ENCODE measurements at places on chromosomes 13 and 19.

- DNase-seq: no peak
Observed at GRCh38 chr19:29539131-29539530, 13.3 kb downstream of the VSTM2B start.

DNA sequence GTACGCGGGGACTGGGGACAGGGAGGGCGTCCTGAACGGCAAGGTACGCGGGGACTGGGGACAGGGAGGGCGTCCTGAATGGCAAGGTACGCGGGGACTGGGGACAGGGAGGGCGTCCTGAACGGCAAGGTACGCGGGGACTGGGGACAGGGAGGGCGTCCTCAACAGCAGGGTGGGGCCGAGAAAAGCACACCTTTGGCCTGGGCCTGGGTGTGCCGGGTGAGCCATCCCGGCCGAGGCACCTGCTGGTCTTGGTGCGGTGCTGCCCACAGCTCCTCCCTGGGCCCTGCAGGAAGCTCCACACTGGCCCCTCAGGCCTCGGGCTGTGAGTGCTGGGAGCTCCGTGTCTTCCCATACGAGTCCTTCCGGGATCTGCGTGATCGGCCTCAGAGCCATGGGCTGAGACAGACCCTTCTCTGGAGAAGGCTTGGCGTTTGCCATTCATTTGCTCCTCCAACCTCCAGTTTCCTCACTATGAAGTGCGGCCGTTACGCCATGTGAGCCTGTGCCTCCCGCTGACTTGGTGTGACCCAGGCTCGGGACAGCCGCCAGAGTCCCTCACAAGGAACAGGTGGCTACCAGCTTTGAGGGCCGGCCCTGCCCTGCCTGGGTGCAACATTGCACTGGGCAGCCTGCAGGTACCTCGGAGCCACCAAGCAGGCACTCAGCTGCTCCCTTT lies 7.8 kb upstream of the ZNF554 start:
- no peak for DNase-seq

GRCh38 chr13:97528518-97528917 lies 94.5 kb downstream of the RAP2A start:
- DNase-seq: no peak

- no peak for DNase-seq
Observed at GRCh38 chr13:76329004-76329403, 557.2 kb downstream of the KCTD12 start.

GRCh38 chr19:12695997-12696365 lies 450 bp downstream of the FBXW9 start:
- no peak for DNase-seq

GRCh38 chr13:47170971-47171370 lies 274.1 kb upstream of the HTR2A start:
- DNase-seq: no peak

DNA sequence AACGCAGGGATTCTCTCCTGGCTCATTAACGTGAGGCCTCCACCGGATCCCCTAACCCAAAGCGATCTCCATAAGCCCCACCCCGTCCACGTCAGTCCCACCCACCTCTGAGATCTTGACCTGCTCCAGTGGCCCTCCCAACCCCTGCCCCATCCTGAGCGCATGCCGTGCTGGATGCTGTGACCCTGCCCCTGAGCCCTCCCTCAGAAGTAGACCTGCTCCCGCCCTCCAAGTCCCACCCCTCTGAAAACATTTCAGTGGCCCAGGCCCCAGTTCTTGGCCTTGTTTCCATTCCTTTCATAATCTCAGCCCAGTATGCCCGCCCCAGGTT lies 19.9 kb downstream of the LMTK3 start:
- DNase-seq: no peak

GRCh38 chr13:70932511-70932910 lies 824.3 kb upstream of the KLHL1 start:
- no peak for DNase-seq

DNA sequence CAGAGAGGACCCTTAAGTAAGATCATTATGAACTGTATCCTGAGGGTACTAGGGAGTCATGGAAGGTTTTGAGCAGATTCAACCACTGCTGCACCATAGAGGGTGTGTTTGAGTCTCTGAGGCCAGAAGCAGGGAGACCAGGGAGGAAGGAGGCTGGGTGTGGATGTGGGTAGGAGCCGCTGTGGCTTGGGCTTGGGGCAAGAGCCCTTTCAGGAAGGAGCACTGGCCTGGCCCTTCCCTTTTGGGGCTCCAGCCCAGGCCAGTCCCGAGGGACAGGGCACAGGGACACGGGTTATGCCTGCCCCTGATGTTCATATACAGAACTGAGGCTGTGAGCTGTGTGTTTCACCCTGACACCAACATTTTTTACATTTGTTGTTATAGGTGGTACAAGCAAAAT lies 7.2 kb downstream of the CIC start:
- DNase-seq: peak; percentile 63

DNA sequence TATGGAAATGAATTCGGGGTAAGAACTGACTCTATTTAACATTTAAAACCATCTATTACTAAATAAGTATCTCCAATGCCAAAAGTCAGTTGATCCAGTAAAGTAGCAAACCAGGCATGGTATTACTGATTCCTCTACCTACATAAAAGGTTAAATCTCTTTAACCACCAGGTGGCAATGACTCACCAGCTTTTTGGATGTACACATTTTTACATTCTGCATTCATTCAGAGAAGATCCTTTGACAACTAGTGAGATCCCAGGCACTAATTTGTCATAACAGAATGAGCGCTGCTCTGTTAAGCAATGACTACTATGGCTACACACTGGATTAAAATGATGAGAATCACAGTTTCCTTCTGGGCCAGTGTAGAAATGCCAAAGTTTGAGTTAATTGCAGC lies 329.8 kb upstream of the GPC6 start:
- no peak for DNase-seq

- no peak for DNase-seq
Observed at GRCh38 chr19:42109896-42110295, 22.4 kb downstream of the POU2F2 start.

- no peak for DNase-seq
Observed at GRCh38 chr13:87999240-87999700, 328.1 kb downstream of the SLITRK5 start.

DNA sequence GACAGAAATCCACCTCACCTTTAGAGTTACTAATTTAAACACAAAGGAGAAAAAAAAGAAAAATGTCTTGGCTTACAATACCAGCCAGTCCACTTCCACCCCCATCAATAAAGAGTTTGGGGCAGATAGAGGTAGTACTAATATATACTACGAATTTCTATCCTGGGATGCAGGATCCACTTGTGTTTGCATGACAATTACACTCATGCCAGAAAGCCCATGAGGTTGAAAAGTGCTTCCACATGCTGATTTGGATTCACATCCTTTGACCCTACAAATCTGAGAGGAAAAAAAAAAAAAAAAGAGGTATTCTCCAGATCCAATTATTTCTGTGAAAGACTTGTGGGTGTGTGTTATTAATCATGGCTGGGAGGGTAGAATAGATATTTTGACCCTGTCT lies 335.2 kb downstream of the SLITRK1 start:
- no peak for DNase-seq

- no peak for DNase-seq
Observed at GRCh38 chr13:109913936-109914510, 127.6 kb upstream of the IRS2 start.

- no peak for DNase-seq
Observed at GRCh38 chr13:97629601-97630272, 195.8 kb downstream of the RAP2A start.

DNA sequence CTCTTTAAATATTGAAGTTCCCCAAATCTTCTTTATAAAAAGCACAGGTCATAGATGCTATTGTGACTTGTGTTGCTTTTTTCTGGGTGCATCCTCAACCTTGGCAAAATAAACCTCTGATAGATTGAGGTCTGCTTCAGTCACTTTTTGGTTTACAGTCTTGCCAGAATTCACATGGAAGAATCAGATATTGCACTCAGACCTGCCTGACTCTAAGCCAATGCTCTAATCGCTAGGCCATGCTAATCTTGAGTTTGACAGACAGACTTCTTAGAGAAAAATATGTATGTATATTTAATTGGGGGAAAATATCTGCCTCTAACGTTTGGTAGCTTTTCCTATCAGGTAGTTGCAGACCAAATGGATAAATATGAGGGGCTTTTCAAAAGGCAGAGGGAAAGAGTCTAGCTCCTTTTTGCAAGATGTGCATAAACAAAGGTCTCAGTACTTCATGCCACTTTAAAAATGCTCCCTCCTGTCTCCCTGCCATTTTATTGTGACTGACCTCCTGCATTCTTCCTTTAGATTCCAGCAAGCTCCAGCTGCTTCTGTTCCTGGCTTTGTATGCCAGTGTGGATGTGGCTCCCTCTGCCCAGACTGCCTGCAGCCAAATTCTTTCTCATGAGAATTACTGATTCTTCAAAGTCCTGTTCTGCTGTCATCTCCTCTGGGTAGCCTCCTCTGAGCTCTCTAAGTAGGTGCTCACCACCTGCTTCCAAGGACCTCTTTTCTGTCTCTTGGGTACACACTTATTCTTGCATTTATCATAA lies 42.4 kb upstream of the RFC3 start:
- no peak for DNase-seq

GRCh38 chr19:3968556-3969434 lies 2.1 kb downstream of the DAPK3 start:
- peak; percentile 93 for DNase-seq

DNA sequence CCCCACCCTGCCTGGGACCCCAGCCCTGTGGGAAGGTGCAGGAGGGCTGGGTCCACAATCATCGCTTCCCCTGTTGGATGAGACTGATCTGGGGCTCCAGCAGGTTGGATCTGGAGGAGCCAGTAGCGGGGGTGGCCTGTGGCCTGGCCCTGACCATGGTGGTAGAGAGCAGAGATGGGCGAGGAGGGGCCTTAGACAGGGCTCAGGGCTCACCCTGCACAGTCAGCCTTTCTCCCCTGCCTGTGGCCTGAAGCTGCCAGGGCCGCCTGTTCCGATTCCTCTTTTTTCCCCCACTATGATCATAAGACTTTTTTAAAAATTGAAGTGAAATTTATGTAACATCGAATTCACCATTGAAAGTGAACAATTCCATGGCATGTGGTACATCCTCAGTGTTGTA lies 18.2 kb downstream of the SIN3B start:
- DNase-seq: no peak

Measured in aorta (tissue), 5 donors.